ENCODE measurements at places on chromosomes 3 and 15.

DNA sequence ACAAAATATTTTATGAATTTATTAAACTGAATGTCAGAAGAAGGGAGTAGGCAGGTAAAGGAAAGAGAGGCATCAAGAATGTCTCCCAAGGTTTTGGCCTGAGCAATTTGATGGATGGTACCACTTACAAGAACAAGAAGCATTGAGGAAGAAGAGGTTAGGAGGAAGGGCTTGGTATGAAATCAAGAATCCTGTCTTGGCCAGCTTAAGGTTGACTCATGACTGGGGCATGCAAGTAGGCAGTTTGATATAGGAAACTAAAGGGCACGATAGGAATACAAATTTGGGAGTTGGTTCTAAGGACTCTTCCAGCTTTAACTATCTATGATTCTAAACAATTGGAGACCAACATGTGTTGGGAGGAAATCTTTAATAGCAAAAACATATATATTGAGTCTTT, 79.1 kb downstream of the NTRK3 start:
- DNase-seq: no peak

DNA sequence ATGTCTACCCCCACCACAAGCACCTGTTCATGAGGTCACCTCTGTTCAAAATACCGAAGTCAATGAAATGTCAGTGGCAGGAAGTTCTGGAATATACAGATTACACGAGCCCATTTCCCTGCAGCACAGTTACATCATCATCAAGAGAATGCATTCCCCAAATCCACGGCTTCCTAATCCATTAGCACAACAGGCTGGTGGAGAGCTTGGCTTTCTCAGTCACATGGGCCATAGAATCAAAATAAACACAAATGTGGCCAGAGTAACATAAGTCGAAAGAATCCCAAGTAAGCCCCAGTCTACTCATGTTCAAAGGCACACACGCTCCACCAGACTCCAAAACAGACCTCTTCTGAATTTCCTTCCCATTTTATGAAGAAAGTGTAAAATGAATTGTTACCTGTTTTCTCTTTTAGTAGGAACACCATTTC, 419.3 kb downstream of the MAGI1 start:
- no peak for DNase-seq

DNA sequence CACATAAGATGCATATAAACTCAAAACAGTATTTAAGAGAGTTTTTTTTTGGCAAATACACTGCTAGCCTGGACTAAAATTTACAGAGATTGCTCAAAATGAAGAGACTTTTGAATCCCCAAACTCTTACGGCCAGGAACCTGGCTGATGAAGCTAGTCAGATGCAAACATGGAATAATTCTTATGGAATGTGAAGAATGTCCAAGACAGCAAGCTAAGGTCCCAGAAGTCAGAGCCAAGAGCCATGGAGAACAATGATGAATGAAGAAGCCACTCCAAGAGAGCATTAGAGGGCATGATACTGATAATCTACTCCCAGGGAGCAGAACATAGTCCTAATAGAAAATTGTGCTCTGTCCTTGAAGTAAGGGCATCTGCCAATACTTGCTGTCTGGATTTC, 705.5 kb downstream of the DIPK2A start:
- no peak for DNase-seq

DNA sequence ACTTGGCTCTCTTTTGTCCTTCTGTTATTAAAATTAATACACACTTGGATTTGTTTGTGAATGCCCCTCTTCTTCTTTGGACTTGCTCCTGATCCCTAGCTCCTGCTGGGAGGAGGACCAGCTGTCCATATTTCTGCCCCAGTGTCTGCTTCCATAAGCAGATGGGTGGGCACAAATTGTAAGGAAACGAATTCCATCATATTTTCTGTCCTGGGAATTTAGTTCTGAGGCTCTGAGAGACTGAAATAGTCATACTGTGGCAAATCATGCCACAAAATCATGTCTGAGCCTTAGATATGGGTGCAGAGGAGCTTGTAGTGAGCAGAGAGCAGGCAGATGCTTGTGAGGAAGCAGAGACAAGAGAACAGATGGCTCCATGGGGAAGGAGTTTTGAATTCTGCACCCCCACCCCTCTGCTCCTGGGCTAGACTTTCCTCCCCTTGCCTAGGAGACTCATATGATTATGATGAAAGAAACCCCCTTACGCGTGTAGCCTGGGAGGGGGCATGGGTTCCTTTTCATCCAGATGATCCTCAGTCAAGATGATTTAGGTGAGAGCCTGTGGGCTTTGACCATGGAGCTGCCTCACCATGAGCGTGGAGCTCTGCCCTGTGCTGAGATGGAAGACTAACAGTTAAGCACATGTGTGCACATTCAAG, 50.6 kb downstream of the SV2B start:
- DNase-seq: no peak

DNA sequence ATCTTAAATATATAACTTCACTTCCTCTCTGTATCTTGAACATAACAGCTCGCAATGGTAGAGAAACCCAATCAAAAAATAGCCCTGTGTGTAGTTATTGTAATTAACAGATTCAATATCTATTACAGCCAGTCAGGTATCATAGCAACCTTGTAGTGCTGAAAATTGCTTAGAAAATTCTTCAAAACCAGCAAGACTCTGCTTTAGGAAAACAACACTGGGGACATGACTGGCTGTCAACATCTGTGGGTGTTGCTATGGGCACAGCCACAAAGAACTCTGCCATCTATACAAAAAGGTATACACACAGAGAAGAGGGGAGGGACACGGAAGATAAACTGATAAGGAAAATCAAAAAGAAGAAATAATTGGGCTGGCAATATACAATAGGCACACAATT, 101.2 kb downstream of the WDR72 start:
- no peak for DNase-seq

GRCh38 chr15:71811752-71812735, 1.7 kb downstream of the NR2E3 start:
- no peak for DNase-seq

GRCh38 chr15:29674661-29675533, 147.4 kb downstream of the TJP1 start:
- no peak for DNase-seq

- DNase-seq: no peak
Measured at GRCh38 chr3:141828890-141829289, 47.6 kb upstream of the ATP1B3 start.

DNA sequence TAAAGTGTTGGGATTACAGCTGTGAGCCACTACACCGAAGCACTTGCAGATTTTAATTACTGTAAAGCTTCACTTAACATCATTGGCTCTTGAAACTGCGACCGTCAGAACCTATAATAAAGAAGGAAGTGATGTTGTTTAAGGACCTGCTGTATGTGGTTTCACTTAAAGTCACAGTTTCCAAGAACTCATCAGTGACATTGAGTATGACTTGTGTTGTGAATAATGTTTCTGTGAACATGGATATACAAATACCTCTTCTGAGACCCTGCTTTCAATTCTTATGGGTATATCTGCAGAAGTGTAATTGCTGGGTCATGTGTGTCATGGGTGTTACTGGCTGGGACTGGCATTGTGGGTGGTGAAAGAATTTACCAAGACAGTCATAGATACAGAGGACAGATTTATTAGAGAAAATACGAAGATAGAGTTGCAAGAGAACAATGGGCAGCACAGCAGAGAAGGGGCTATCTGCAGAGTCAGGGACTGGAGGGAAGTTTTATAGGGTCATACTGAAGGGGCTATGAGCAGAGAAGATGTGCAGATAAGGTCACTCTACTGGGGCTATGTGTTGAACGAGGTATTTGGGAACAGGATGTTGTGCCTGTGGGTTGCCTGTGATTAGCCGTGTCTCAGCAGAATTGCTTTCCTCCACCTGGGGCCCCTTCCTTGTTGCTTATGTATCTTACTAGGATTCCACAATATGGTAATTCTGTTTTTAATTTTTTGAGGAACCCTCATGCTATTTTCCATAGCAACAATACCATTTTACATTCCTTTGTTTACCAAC, 4.5 kb downstream of the NDUFB5 start:
- no peak for DNase-seq

DNA sequence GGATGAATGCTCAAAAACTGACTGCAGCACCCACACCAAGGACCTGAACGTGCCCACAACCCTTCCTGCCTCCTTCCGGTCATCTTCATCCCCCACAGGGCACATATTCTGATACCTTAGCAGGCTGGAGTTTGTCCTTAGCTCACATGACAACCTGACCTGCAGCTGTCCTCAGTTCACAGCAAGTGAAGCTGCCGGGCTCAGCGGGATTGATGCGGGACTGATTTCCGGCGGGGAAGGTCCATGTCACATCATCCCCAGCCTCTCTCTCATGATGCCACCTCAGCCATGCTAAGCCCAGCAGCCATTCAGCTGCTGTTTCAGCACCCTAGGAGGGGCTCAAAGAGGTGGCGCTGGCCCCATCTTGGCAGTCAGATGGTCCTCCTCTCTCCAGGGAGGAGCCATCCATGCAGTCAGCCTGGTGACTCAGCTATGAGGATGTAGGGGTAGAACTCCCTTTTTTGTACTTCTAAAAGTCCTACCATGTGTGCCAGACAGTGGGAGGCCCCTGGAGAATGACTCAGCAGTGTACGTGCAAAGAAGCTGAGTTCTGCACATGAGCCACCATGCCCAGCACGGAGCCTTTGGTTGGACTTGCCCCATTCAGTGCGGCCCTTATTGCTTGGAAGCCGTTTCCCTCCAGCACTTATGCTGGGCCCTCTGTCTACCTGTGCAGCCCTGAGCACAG, 9.5 kb downstream of the CA12 start:
- no peak for DNase-seq

GRCh38 chr3:86239946-86240345, 751.0 kb downstream of the VGLL3 start:
- DNase-seq: no peak

DNA sequence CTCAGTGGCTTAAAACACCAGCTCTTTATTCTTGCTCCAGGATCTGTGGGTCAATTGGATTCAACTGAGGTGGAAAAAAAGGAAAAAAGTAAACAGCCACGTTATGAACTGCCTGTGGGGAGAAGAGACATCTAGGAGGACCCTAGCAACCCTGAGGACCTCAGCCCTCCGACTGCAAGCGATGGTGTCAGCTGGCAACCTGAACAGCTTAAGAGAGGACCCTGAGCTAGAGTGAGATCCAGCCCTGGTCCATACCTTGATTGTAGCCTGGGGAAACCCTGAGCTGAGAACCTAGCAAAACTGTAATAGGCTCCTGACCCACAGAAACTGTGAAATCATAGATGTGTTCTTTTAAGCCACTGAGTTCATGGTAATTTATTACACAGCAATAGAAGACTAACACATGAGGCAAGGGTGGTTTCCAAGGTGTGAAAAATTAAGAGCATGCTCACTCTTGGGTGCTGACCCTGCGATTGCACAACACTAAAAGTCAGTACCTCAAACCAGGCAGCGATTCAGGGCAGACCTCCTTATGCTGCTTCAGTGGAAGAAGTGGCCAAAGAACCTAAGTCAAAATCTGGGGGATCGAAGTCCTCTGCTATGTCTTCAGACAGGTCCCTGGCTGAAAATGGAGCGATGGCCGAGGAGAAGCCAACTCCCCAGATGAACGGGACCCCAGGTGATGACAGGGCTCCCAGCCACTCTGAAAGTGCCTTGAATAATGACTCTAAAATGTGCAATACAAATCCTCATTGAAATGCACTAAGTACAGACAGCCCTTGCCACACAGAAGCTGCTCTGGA, 57.7 kb downstream of the GASK1A start:
- DNase-seq: no peak

DNA sequence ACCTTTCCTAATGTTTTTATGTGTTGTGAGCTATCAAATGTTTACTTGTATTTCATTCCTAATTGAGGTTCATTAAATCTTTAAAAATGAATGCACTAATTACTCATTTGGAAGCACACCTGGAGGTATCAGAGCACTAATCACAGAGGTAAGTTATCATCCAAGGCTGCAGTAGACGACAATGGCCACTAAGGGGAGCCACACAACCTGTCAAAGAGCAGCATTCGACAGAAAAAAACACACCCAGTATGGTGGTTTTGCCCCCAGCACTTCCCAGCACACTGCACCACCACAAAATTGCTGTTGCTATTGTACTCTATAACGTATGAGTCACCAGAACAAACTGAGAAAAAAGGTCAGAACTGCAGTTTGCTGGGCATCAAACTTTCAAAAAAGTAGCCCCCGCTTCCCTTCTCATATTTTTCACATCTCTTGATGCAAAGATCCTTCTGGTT, 205.9 kb upstream of the IGF1R start:
- no peak for DNase-seq

DNA sequence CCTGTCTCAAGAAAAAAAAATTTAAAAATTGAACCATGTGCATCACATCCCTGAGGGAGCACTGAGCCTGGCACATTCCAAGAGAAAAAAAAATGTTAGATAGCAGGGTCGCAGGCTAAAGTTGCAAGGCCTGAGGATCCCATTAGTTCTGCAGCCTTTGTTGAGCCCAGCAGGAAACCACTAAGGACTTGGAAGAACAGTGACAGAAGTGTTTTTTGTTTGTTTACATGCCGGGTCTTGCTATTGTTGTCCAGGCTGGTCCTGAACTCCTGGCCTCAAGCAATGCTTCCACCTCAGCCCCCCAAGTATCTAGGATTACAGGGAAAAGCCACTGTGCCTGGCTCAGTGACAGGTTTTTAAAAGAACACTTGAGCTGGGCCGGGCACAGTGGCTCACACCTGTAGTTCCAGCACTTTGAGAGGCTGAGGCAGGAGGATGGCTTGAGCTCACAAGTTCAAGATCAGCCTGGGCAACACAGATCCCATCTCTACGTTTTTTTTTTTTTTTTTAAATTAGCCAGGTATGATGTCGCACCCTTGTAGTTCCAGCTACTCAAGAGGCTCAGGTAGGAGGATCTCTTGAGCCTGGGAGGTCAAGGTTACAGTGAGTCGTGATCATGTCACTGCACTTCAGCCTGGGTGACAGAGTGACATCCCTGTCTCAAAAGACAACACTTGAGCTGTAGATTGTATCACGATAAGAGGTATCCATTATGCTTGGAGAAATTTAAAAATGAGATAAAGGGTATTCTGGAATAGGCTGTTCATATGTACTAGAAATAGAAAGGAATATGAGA, 15.2 kb downstream of the CHAC1 start:
- no peak for DNase-seq

DNA sequence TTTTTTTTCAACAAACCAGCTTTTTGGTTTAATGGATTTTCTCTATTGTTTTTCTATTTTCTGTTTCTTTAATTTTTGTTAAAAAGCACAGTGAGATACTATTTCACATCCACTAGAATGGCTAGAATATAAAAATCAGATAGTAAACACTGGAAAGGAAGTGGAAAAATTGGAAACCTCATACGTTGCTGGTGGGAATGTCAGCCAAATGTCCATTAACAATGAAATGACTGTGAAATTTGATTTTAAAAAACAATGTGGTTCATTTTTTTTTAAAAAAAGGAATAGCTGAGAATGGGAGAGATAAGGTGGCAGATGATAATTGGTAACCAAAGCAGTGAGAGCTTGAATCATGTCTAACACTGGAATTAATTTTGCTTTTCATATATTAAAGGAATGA, 19.9 kb downstream of the NR2C2 start:
- no peak for DNase-seq

DNA sequence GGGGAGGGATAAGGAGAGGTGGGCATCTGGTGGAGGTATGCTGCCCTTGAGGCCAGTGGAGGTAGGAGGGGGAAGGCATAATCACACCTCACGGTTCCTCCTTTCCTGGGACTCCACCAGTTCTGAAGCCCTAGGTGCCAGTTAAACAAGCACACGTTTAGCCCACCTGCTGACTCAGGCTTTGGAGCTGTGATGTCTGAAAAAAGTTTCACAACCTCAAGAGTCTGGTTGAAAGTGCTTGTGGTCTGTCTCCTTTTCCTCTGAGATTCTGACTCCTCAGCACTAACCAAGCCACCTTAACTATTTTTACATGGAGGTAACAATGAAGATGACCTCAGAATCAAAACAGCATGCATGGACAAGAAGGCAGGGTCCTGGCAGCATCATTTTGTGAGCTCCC, 23.0 kb downstream of the HPS3 start:
- no peak for DNase-seq

- DNase-seq: no peak
Measured at GRCh38 chr3:58411036-58411435, 22.6 kb downstream of the PDHB start.

Measured in stimulated activated CD8-positive, alpha-beta memory T cell treated with anti-CD3 and anti-CD28 coated beads, Interleukin-4, amount 100 ng/mL, for 4 hours (primary cell).